Fibroblast of pulmonary artery (primary cell): ENCODE measurements at places on chromosomes 2 and 18.

GRCh38 chr2:165277860-165278656 is 38.8 kb downstream of the SCN2A start:
- no peak for DNase-seq

DNA sequence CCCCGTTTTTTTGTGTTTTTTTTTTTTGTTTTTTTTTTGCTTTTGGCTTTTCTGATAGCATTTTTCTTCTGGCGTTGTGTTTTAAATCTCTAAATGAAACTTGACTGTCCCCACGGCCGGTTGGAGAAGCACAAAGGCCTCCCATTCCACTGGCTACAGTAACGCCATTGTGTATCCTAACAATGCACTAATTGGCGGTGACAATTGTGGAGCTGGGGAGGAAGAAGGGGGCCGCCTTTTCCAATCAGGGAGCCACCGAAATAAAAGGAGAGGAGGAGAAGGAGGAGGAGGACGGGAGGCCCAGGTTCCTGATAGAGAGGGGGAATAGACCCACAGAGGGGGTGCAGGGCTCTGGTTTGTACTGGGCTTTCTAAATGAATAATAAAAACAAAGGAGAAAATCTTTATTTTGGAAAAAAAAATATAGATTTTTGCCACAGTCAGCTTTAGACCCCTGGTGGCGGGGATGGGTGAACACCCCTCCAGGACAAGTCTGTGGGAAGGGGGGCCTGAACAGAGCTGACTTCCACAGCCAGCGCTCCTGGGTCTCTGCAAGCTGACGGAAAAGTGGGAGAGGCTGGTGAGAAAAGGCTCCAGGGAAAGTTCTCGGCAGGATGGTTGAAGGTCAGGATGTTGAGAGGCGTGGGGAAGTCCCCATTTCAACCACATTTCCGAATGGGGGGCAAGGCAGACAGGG is 43.7 kb upstream of the FZD5 start:
- DNase-seq: no peak

GRCh38 chr18:58850786-58851469 is 13.7 kb upstream of the ZNF532 start:
- DNase-seq: no peak

DNA sequence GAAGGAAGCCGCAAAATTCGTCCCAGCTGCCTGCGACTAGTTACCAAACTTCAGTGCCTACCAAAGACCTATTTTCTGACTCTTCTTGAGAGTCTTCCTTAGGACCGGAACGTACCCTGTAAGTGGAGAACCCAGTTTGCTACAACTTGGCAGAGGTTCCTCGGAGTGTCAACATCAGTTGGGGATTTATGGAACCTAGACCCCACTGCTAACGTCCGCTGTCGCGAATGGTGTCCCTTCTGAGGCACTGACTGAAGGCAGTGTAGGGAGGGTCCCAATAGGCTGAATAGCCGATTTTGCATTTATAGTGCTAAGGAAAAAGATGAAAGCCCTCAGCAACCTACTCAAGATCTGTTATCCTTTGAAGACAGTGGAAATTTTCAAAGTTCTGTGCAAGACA is 568 bp upstream of the STK17B start:
- no peak for DNase-seq

DNA sequence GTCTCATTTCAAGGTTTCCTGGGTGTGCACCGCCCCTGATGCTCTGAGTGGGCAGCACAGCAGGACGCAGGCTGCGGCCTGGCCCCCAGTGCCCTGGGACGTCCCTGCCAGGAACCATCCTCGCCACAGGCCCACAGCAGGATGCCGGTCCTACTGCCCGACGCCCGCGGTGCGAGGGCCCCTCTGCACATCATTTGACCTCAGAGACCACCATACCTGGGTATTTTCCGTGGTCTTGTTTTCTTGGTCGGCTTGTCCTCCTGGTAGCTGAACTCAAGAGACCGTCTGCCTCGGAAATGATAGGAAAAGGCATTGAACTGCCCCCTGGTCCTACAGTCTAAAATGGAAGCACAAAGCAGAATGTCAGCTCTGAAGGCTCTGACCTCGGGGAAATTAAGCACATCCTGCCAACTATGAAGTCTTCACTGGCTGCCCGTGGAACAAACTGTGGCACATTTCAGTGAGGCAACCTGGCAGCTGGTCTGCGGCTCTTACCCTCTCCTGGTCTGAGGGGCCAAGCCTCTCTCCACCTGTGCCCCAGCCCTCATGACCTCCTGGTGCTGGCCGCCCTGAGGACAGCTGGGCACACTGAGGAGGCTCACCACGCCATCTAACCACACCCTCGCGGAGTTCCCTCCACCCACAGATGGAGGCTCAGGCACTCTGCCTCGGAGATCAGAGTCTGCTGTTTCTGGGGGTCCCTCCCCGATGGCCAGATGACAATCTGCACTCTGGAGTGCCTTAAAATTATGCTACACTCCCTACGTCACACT is 105.0 kb downstream of the PXDN start:
- DNase-seq: no peak

DNA sequence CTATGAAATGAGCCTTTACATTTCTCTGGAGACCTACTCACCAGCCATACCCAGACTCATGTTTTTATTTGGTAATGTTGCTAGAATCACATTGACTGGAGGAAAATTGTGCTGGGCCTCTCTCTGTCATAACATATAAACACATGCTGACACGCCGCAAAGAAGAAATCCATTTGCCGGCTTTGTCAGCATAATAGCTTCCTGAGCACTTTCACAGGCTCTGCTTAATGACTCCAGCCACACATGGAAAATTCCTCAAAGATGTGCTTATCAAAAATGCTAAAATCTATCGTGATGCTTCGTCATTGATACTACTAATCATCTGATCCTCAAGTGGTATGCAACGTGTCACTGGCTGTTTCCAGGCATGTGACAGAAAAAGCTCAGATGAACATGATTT is 63.1 kb downstream of the RND3 start:
- DNase-seq: no peak

GRCh38 chr2:240162032-240162431 is 21.6 kb upstream of the OTOS start:
- DNase-seq: no peak

DNA sequence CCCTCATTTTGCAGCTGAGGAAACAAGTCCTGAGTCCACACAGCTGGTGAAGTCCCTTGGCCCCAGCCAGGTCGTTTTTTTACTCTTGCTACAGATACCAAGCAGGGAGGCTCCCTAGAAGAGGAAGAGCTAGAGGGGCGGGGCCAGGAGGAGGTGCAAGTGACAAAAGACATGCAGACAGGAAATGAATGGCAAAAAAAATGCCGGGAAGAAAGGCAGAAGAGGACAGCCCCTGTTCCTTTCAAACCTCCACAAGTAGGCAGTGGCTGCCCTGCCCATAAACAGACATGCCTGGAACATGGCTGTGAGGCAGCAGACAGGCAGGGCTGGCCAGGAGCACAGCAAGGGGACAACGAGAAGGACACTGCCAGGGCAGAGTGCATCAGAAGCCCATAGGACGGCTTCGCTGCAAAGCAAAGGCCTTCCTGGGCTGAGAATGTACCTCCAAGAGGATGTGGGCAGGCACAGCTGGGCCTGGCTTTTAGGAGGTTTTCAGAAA is 108.7 kb downstream of the ZBTB7C start:
- DNase-seq: no peak

DNA sequence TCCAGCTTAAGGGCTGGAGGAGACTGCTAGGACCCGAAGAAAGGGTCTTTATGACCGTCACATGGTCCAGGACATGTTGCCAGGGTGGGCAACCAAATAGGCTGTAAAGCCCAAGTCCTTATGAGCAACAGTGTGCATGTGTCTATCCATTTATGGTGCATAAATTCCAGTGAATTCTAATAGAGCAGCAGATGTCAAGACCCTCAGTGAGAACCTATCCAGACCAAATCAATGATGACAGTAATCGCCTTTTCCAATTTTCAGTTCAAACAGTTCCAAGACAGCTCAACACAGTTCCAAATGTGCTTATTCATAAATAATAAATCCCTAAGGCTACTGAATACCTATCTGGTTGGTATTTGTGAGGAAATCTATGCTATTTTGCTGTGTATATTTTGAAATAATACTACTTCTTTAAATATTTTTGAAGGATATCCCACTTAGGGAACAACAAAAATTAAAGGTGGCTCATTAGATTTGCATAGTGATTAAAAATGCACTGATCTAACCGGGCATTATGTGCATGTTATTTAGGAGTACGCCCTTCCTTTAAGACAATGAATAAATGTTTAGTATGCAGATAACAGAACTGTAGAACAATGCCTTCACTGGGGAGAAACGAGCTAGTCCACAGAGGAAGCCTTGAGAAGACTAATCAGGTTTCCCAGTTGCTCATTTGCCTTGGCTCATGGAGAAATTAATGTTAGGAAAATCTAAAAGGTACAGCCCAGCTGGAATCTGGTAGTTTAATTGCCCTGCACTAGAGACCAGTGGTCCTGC is 519.5 kb upstream of the CHAC2 start:
- DNase-seq: no peak

GRCh38 chr2:197152451-197153228 is 157.9 kb downstream of the ANKRD44 start:
- DNase-seq: peak; percentile 67

- DNase-seq: no peak
Observed at GRCh38 chr2:152071092-152071491, 27.8 kb downstream of the CACNB4 start.

DNA sequence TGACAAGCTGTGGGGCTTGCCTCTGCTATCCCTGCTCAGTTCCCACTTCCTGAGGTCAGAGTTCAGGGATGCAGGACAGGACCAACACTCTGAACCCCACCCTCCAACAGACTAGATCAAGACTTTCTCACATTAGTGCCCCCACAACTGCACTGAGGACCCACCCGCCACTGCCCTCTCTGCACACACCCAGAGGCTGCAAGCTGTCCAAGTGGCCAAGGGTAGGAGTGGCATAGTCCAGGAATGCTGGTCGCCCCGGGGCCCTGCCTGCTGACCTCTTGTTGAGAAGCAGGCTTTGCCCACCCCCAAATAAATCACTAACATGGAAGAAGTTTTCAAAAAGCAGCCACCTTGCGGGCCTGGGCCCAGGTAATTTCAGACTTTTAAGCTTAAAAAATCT is 5.5 kb upstream of the KIF1A start:
- no peak for DNase-seq

DNA sequence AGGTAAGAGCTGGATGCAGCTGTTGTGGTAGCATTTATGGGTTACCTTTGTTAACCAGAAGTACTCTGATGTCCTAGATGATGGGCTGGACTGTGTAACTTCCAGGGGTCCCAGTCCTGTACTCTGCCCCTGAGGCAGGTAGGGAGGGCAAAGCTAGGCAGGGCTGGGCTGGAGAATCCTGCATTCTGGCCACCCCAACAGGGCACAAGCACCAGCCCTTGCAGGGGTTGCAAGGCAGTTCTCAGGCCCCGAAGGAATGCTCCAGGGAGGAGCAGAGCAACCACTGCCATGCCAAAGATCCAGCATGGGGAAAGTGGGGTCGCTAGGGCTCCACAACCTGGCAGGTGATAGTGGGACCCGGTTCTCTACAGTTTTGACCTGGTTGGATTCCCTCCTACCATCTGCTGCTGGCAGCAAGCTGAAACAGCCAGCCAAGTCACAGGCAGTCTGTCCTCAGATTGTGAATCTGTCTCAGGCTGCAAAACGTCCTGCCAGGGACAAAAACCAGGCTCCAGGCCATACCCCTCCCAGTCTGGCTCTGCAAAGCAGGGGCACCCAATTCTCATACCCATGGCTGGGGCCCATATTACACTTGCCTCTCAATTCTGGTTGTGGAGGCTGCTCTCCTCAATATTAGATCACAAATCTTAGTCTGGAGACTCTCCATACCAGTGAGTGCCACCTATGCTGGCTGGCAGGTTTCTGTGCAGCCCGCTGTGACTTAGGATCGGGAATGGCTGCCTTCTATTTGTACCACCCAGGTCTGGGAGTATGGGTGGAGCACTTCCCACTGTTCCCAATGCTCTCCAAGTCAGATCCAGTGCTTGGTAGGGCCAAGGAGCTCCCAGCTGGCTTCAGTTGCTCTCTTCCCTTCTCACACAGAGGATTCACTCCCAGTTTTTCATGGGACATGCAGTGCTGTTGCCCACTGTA is 61.1 kb downstream of the SMCHD1 start:
- DNase-seq: no peak

DNA sequence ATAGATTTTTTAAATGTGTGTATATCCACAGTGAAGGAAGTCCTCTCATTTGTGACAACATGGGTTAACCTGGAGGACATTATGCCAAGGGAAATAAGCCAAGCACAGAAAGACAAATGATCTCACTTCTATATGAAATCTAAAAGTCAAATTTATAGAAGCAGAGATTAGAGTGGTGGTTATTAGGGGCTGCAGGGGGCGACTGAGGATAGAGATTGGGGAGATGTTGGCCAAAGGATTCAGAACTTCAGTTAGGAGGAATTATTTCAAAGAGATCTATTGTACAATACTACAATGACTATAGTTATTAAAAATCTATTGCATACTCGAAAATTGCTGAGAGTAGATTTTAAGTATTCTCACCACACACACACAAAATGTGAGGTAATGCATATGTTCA is 252.4 kb upstream of the SLC39A10 start:
- DNase-seq: peak; percentile 31

DNA sequence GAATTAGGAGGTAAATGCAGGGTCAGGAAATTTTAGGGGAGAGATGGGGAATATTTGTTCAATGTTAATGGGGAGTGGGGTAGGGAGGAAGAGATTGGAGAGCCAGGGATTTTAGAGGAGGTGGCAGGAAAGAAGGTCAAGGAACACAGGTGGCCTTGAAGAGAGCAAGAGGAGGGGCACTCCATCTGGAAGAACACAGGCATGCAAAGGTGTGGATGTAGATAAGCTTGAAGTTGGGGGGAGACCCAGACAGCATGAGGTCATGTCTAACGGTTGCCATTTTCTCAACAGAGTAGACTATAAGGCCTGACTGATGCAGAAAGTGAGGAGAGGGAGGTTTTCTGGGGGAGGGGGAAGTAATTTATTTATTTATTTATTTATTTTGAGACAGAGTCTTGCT is 77.5 kb downstream of the MAIP1 start:
- DNase-seq: no peak

DNA sequence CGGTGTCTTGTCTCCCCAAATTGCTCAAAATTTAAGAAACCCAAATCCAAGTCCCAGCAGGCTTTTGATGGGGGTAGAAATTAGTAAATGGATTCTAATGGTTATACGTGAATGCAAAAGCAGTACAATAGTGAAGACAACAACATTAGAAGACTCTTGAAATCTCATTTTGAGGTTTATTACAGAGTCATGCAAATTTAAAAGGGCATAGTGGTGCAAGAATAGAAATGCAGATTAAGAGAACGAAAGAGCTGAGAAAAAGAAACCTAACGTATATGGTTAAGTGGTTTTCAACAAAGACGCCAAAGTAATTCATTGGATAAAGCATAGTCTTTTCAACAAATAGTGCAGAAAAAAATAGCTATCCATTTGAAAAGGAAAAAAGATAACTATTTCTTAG is 33.2 kb upstream of the CXXC1 start:
- DNase-seq: no peak
